ENCODE measurements at places on chromosomes 5 and 9. TPM values are rescaled to one million over a fixed set of nuclear protein-coding genes. Genes with fewer than 3 reads are reported as not detected.
A peak's percentile ranks its signal among the peaks of the same experiment; 100 is the strongest.

DNA sequence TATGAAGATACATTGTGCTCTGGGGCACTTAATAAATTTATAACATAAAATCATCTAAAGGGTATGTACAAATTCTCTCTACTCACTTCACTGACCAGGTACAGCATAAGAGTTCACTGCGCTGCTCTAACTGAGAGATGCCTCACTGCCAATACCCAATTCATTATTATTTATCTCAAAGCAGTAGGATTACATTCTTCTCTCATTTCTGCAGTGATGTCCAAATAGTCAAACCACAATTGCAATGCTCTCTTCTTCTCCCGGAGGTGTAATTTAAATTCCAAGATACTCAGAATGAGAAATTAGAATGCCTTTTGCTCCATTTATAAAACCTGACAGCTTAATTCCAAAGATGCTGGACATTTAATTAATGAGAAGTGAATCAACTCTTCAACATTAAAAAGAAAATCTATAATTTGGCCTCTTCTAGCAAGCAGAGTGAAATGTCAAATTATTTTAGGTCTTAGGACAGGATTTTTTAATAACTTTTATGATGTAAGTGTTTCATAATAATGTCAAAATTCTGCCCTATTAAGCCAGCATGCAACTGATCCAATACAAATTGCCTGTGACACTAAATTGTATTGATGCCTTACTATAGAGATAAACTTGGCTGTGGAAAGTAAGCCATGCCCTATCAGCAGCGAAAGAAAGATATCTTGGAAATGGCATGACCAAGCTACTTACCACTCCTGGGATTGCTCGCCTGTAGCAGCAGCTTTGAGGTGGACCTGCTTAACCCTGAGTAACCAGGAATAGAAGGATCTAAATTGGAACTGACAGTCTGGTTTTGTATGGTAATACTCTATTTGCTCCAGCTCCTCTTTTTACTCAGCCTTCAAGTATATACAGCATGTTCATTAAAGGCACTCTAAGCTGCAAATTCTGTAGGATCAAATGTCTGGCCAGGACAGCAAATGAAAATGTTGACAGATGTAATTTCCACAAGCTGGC, 374.2 kb upstream of the TYRP1 start:
- peaks cover 6% of the 10 kb centered on the region for H3K27me3 ChIP-seq
- no peak overlapping the region for H3K27ac ChIP-seq
- no peak for DNase-seq
- H3K36me3 ChIP-seq: no peaks in the 10 kb centered on the region
- no peaks in the 10 kb centered on the region for H3K4me1 ChIP-seq
- H3K4me3 ChIP-seq: no peak overlapping the region

The THOC3 gene
- 26.8 TPM for total RNA-seq

The FOXI1 gene
- total RNA-seq: not detected

DNA sequence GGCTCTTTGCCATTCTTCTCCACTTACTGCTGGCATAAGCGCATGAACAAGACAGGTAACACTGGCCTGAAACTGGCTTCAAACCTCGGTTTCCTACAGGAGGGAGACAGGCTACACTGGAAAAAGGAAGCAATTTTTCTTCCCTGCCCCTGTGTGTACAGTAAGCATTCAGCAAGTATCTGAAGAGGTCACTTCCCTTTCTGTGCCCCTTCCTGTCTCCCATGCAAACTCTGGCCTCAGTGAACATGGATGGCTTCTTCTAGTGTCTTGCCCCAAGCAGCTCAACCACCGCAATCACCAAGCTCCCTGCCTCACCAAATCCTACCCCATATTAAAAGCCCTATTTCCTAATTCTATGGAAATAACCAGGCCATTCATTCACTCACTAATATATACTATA, 42.4 kb downstream of the SERINC5 start:
- no peak overlapping the region for H3K4me3 ChIP-seq
- no peaks in the 10 kb centered on the region for H3K27me3 ChIP-seq
- no peak overlapping the region for H3K27ac ChIP-seq
- no peaks in the 10 kb centered on the region for H3K36me3 ChIP-seq

- H3K4me1 ChIP-seq: peaks cover 4% of the 10 kb centered on the region
- no peaks in the 10 kb centered on the region for H3K36me3 ChIP-seq
- DNase-seq: no peak
These were observed 53.0 kb upstream of the CPEB4 start for GRCh38 chr5:173835131-173835530.

DNA sequence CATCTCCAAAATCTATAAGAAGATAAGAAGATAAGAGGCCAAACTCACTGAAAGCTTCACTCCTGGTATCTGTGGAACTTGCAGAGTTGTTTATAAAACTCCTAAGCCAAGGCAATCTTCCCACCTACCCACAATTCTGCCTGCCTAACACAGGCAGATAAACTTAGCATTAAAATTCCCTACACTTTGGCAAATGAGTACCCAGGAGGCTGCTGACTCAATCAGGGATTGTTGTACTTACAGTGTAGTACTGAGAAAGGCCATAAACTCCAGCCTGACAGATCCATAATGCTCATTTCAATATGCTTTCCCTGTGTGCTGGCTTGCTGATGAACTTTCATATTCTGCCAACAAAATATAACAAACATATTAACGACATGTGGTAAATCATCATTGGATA, 725.2 kb downstream of the BRINP1 start:
- H3K27ac ChIP-seq: no peak overlapping the region
- H3K4me1 ChIP-seq: peaks cover 19% of the 10 kb centered on the region
- H3K4me3 ChIP-seq: no peak overlapping the region
- H3K27me3 ChIP-seq: peaks cover 4% of the 10 kb centered on the region

DNA sequence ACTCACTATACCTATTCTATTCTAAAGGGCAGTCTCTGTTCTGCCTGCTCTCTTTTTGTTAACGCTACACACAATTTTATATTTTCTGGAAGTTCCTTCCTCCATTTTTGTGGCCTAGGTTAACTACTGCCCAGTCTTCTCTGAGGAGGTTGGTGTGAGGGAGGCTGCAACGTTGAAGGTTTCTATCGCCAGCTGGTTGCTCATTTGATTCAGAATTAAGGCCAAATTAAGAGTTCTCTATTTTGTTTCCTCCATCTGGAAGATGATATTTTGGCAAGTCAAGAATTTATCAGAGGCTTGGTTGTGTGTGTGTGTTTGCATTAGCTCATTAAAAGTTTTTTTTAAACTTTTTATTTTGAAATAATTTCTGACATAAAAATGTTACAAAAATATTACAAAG, 175.1 kb downstream of the ARHGAP26 start:
- no peaks in the 10 kb centered on the region for H3K4me1 ChIP-seq
- H3K27me3 ChIP-seq: no peaks in the 10 kb centered on the region
- H3K4me3 ChIP-seq: no peak overlapping the region
- no peak for DNase-seq

The LCP2 gene
- not detected for total RNA-seq

DNA sequence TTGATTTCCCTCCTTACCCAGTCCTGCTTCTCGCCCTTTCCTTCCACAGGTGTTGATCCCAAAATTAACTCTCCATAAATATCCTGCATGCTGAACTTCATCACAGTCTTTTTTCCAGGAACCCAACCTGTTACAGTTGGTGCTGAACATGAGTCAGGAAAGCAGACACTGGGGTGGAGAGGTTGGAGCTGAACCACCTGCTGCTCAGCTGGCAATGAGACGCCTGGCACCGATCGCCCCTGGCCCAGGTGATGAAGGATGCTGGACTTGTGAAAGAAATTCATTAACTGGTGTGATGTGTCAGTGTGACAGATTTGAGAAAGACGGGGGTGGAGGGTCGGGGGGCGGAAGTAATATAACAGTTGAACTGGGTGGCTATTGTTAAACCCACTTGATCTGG, 30.6 kb downstream of the CPLX2 start:
- peaks cover 7% of the 10 kb centered on the region for H3K27me3 ChIP-seq
- H3K4me1 ChIP-seq: peaks cover 3% of the 10 kb centered on the region
- DNase-seq: no peak
- H3K36me3 ChIP-seq: no peaks in the 10 kb centered on the region

- no peak for DNase-seq
- peak overlapping the region; percentile 95 for H3K27ac ChIP-seq
- H3K4me1 ChIP-seq: peaks cover 47% of the 10 kb centered on the region
- H3K4me3 ChIP-seq: peak overlapping the region; percentile 31
These were observed 129.9 kb downstream of the RXRA start for GRCh38 chr9:134455934-134456755.

The CDC23 gene
- 32.4 TPM for total RNA-seq

DNA sequence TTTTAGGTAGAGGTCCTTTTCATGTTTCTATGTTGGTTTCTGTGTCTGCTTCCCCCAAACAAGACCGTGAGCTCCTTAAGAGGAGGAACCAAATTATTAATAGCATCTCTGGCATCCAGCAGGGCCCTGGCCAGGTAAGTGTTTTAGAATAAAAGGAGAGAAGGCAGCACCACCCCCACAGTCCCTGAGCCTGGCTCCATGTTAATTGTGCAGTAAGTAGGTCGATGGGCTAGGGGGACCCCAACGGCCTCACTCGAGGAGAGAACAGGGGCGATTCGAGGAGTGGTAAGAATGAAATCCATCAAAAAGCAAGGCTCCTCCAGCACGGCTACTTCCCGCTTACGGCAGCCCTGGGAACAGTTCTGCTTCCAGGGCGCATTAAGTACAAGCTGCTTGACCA, 67.0 kb downstream of the GABBR2 start:
- no peaks in the 10 kb centered on the region for H3K4me1 ChIP-seq
- no peak for DNase-seq
- H3K4me3 ChIP-seq: no peak overlapping the region

The SPINK4 gene
- total RNA-seq: not detected

DNA sequence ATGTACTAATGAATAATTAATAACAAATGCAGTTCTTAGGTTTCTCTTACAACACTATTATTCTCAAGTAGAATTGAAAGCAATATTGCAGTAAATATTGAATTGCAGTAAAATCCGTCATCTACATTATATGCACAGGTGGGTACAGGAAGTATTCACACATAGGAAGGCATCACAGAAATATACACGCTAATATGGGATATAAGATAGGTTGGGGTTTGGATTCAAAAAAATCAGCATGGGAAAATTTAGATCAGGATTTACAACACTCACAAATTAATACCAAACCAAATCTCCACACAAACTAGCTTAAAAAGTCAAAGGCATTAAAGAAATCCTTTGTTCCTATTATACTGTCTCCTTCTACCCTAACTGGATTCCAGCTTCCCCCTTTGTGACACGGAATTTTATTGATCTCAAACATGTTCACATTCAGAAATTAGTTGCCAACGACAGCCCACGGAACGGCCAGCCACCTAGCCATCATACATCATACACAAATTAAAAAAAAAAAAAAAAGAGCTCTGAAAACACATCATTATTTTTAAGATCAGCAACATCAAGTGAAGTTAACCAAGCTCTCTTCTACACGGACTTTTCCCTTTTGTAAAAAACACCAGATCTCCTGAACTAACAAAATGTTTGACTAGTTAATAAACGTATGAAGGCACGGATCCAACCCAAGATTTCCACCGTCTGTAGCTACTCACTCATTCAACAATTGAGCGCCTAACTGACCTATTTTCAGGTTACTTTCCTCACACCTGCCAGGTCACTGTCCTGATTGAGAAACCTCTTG, 2.2 kb downstream of the NR6A1 start:
- H3K27me3 ChIP-seq: peaks cover 43% of the 10 kb centered on the region
- peaks cover 28% of the 10 kb centered on the region for H3K4me1 ChIP-seq
- no peak for DNase-seq
- peak overlapping the region; percentile 76 for H3K4me3 ChIP-seq
- no peak overlapping the region for H3K27ac ChIP-seq
- H3K36me3 ChIP-seq: peaks cover 3% of the 10 kb centered on the region

- H3K27me3 ChIP-seq: no peaks in the 10 kb centered on the region
- H3K4me3 ChIP-seq: peak within 1 kb of the TSS; percentile 46
- no peaks in the 10 kb centered on the region for H3K36me3 ChIP-seq
- H3K4me1 ChIP-seq: peaks cover 53% of the 10 kb centered on the region
- peak within 1 kb of the TSS; percentile 96 for H3K27ac ChIP-seq
- DNase-seq: no peak
These were observed at the start of gene IL4 for GRCh38 chr5:132673939-132674630. Gene IL4 (plus strand): TSS chr5:132673989. CDS start chr5:132674051, 62 bp downstream.

The CDH10 gene
- not detected for total RNA-seq

- no peak overlapping the region for H3K4me3 ChIP-seq
- DNase-seq: no peak
- H3K36me3 ChIP-seq: peaks cover 1% of the 10 kb centered on the region
- peak overlapping the region; percentile 87 for H3K27ac ChIP-seq
- H3K4me1 ChIP-seq: peaks cover 64% of the 10 kb centered on the region
These were observed 89.0 kb upstream of the NIPAL4 start for GRCh38 chr5:157370967-157371366.

GRCh38 chr5:93583439-93583767, 381 bp downstream of the NR2F1 start:
- H3K27ac ChIP-seq: no peak overlapping the region
- H3K4me1 ChIP-seq: peaks cover 30% of the 10 kb centered on the region
- no peak overlapping the region for H3K4me3 ChIP-seq
- peaks cover 4% of the 10 kb centered on the region for H3K36me3 ChIP-seq
- H3K27me3 ChIP-seq: no peaks in the 10 kb centered on the region

DNA sequence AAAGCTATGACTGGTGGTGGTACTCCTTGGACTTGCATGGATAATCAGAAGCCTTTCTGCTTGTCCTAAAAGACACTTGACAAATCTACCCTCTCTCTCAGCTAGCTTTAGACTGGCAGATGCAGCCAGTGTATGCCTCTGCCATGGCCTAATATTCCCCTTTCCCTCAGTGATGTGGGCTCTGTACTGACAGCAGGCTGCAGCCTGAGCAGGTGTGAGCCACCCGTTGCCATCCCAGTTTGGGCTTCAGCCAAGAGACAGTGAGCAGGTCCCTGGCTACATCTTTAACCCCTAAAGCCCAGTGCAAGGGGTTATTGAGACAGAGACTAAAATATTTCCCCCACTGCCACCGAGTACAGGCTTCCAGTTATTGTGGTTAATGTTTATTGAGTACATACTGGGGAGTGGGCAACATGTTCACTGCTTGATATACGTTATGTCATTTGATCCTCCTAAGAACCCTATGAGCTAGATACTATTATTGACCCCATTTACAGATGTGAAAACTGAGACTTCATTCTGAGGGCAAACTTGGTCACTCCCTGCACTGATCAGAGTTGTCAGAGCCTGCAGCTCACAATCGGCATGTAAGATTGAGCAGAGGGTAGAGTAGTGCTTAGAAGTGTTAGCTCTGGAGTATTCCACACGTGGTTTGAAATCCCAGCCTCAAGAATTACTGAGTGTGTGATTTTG, 254.2 kb downstream of the ARHGAP26 start:
- no peak overlapping the region for H3K4me3 ChIP-seq
- peaks cover 10% of the 10 kb centered on the region for H3K4me1 ChIP-seq
- no peaks in the 10 kb centered on the region for H3K36me3 ChIP-seq
- no peaks in the 10 kb centered on the region for H3K27me3 ChIP-seq
- H3K27ac ChIP-seq: no peak overlapping the region

DNA sequence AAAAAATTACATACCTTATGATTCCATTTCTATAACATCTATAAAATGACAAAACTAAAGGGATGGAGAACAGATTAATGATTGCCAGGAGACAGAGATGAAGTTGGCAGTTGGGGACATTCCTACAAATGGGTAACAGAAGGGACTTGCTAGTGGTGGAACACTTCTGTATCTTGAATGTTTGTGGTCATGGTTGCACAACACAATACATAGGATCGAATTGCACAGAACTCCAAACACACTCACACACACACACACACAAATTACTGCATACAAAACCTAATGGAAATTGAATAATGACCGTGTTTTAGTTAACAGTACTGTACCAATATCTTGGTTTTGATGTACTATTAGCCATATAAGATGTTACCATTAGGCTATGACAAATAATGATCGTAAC, 330.7 kb upstream of the POU5F2 start:
- no peaks in the 10 kb centered on the region for H3K4me1 ChIP-seq
- DNase-seq: no peak
- H3K27ac ChIP-seq: no peak overlapping the region
- no peak overlapping the region for H3K4me3 ChIP-seq
- no peaks in the 10 kb centered on the region for H3K27me3 ChIP-seq

Measured in chondrocyte (in vitro differentiated cells).